ENCODE measurements at places on chromosomes 1 and 21.

DNA sequence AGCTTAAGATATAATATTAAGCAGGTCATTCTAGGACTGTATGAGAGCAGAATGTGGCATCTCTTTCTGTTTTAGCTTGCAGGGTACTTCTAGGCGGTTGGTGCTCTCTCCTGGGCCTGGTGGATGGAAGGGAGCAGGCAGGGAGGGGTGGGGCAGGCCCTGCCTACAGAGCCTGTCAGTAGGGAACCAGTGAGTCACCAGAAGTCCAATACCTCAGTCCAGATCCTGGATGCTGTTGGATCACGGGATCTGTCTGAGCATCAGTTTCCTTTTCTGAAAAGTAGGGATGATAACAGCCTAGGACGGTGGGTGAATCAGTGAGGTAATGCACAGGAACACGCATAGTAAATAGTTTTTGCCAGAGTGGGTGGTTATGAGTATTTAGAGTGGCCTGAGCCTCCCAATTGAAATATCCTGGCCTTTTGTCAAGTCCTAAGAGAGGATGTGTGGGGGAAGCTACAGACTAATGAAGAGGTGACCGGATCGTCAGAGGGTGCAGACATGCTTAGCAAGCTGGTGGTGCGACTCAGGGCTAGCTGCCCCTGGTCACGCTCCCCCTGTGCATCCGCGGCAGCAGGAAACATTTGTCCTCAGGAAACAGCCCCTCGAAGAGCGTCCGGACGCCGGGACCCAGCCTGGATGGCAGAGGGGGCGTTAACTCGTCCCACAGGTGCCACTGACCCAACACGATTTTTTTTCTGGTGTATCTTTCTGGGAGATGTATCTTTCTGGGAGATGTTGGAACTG lies 23.9 kb downstream of the NAV1 start:
- no peak for DNase-seq

DNA sequence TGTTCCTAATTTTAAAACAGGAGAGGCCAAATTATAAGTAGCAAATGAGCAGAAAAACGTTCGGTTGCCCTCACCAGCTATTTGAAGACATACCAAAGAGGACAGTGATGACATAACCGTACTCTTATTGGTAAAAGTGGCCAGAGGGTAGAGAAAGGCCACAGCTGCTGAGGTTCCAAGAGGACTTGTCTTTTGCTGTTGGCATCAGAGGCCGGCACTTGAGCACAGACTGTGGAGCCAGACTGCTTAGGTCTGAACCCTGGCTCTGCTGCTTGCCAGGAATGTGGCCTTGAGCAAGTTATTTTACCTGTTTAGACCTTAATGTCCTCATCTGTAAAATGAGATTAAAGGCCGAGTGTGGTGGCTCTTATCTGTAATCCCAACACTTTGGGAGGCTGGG lies 14.9 kb downstream of the ETV3L start:
- no peak for DNase-seq

- DNase-seq, result no peak
Measured at GRCh38 chr1:226568077-226568831, 19.7 kb downstream of the STUM start.

- DNase-seq, result no peak
Measured at GRCh38 chr1:27618341-27619082, 14.6 kb upstream of the AHDC1 start.

GRCh38 chr1:59061876-59062275 lies 235.0 kb upstream of the FGGY start:
- no peak for DNase-seq

GRCh38 chr21:45378258-45378966 lies 26.6 kb upstream of the COL18A1 start:
- no peak for DNase-seq
